ENCODE measurements at places on chromosomes 16 and 17. TPM values are rescaled to one million over a fixed set of nuclear protein-coding genes. Genes with fewer than 3 reads are reported as not detected.
A peak's percentile ranks its signal among the peaks of the same experiment; 100 is the strongest.

DNA sequence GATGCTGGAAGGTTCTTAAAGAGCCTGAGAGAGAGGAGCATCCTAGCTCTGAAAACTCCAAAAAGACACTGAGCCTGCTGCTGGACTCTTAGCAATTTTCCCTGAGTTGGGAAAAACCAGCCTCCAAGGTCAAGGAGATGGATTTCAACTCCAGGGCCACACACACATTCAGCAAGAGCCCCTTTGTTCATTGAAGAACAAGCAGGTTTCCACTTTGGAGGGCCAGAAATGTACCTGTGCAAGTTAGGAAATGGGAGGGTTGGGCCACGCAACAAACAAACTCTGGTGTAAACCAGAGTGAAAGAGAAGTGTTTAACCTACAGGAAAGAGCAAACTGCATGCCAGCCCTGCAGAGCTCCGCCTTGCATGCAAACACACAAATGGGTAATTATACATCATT is 264.8 kb upstream of the RPL38 start:
- DNase-seq: no peak

DNA sequence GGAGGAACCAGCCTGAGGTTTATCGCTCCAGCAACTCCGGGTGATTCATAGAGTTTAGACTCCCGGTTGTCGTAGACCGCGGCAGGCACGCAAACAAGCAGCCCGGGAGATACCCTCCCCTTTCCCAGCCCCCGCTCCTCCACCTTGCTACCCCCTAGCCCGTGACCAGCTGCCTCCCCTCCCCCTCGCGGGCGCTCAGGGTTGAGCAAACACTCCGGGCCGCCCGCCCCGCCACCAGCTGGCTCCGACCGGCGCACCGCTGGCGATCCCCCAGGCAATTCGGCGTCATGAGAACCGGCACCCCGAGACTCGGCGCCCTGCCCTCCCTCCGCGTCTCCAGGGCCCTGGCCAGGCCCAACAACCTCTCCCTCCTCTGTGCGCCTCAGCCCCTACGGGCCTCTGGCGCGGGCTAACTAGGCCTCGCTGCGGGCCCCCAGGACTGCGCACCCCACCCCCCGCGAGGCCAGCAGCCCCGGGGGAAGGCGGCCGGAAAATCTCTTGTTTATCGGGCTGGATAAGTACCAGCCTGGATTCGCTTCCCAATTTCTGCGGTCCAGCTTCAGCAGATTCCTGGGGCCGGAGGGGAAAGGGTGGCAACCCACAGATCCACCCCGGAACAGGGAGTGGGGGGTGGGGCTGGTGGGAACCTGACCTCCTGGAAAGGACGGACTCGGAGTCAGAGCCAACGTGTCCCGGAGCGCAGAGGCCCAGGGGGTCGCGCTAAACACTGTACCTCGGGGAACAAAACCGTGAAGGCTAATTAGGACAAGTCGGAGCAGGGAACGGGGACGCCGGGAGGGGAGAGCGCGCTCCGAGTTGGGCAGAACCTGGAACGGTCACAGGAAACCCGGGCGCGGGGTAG is 951 bp upstream of the GPRC5C start:
- DNase-seq: peak; percentile 89

DNA sequence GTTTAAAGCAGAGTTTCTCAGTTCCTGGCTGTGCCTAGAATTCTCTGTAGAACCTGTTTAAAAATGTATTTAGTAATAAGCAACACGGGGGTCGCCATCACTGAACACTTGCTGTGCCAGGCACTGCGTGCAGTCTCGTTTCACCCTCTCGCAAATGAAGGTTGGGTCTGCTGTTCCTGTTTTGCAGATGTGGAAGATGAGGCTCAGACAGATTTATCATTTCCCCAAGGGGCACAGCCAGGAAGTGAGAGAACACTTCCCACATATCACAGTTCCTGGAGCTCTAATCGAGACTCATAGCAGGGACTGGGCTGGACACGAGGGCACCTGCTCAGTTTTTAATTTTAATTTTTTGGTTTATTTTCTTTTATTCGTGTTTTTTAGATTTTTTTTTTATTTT is 122.7 kb downstream of the ABCC6 start:
- no peak for DNase-seq

DNA sequence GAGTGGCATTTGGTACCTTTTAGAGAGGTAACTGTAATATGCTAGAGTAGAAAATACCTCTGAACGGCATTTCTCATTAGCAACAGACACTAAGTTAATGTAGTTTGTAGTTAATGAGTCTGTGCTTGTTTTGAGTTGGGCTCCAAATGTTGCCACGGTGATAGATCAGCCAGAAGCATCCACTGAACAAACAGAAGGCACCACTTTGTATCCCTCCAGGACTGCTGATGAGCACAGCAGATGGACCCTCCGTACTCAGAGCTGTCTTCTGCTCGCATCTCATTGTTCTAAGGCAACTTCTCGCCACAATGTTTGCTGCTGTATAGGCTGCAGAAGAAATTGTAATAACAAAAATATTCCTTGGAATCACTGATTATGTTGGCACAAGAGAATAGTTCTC is 56.1 kb downstream of the TNRC6C start:
- DNase-seq: no peak

The PCYT2 gene
- total RNA-seq: 23.5 TPM

DNA sequence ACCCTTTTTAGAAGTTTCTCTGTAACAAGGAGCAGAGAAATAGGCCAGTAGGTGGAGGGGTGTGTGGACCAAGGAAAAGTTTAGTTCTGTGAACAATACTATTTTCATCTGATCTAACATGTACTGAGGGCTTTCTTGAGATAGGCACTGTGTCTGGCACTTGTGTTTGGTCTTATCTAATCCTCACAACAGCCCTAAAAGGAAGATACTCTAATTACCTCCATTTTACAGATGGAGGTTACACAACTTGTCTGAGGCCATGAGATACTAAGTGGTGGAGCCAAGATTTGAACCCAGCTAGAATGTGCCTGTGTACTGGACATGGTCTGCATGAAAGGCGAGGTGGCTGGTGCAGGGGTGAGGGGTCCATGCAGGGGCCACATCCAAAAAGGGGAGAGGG is 4.5 kb downstream of the TNFSF12 start:
- DNase-seq: no peak

DNA sequence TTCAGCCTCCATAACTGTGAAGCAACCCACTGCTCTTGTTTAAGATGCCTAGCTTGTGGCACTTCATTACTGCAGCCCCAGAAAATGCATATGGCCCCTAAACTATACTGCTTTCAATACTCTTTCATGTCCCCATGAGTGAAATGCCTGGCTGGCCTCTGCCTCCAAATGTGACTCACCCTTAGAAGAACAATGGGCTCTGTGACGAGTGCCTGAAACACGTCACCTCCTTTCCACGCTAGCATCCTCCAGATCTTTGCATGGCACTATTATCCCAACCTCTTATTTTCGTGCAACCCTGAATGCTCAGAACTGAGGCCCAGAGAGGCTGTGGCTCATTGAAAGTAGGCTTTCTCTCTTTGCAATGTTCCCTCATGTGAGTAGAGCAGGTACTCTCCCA is 233.1 kb downstream of the CBLN1 start:
- peak; percentile 3 for DNase-seq

DNA sequence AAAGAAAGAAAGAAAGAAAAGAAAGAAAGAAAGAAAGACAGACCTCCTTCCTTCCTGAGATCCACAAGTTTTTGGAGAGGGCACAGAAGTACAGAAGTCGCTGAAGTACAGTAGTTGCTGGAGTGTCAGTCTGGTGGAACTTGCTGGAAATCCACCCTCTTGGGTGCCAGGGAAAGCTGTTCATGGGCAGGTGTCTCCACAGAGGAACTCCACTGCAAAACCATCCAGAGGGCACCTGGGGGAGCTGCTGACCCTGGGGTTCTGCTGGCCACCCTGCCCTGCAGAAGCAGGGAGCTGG is 3.5 kb upstream of the PRR14 start:
- DNase-seq: no peak

The C16orf74 gene
- 19.7 TPM for total RNA-seq

DNA sequence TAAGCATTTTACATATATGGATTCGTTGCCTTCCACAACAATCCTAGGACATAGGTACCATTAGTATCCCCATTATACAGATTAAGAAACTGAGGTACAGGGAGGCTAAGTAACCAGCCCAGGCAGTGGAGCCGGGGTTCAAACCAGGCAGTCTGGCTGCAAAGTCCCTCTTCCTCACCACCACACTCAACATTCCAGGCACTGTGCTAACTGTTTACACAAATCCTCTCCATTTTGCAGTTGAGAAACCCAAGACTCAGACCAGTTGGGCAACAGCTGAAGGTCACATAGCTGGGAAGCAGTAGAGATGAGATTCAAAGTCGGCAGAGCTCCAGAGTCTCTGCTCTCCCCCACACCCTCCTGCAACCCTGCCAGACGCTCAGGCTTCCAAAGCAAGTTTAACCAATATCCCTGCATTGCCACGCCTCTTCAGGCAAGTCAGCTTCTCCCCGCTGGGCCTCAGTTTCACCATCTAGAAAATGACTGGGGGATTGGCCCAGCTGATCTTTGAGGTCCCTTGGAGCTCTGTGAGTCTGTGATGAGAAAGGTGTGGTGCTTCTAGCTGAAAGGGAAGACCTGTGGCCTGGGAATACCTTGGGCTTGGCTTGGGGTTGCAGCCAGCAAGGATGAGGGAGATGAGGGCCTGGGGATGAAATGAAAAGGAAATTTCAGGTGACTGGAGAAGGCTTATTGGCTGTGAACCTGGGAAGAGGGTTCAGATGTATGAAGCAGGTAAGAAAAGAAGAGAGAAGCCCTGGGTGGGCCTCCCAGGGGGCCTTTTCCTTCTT is 14.0 kb downstream of the CCR7 start:
- no peak for DNase-seq

DNA sequence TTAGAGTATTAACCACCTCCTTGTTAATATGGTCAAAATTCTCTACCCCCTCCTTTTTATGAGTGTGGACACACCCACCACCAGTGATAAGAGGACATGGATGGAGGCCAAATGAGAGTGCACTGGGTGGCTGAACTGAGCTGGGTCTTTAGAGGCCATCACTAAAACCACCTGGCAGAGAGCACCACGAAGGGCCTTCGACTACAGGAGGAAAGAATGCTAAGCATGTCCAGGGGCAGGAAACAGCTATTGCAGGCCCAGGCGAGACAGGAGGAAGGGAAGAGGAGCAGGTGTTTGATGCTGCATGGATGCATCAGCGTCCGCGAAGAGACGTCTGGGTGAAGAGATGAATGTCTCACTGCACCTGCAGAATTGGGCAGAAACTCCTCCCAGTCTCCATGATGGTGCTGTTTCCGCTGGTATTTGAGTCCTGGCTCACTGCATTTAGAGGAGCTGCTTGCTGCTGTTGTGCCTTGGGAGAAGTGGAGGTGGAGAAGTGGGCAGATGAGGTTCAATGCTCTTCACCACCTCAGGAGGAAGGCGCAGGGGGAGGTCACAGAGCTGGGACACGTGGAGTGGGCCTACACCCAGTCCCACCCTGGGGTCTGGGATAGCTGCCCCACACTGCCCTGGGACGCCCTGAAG is 33.2 kb downstream of the SPHK1 start:
- DNase-seq: no peak

GRCh38 chr17:40821536-40821935 is 878 bp downstream of the KRT10 start:
- DNase-seq: no peak

The ABCA9 gene
- total RNA-seq: 0.31 TPM

DNA sequence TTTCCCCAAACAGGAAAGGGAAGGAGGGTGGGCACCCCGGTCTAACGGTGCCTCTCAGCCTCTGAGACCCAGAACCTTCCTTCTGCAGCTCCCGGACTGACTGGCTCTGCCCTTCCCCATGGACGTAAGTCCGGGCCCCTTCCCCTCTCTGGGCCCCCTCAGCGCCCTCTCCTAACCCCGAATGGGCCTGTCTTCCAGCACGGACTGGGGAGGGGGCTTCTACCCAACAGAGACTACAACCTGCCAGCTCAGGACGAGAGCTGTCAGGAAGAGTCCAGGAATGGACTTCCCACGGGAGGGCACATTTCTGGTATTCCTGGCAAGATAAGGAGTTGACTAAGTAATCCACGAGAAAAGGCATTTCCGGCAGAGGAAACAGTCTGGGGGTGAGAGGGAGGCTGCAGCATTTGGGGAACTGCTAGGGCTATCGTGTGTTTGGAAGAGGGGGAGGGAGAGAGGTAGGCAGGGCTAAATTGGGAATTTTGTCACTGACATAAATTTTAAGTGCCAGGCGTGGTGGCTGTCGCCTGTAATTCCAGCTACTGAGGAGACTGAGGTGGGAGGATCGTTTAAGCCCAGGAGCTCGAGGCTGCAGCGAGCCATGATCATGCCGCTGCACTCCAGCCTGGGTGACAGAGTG is 12.1 kb upstream of the ALDOA start:
- DNase-seq: peak; percentile 36

DNA sequence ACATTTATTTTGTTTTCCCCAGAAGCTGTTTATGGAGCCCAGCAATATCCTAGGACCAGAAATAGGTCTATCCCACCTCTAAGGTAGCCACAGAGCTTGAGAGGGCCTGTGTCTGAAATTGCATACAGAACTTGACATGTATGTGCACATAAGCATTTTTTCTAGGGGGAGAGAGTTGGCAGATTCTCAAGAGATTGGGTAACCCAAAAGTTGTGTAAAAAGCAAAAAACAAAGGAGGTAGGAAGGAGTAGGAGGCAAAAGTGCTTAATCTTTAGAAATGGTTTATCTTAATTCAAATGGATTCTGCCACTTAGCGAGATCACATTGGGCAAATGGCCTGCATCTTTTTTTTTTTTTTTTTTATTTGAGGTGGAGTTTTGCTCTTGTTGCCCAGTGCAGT is 3.5 kb downstream of the PLK1 start:
- DNase-seq: no peak

GRCh38 chr16:11635679-11636171 is 32.5 kb upstream of the SNN start:
- DNase-seq: no peak

DNA sequence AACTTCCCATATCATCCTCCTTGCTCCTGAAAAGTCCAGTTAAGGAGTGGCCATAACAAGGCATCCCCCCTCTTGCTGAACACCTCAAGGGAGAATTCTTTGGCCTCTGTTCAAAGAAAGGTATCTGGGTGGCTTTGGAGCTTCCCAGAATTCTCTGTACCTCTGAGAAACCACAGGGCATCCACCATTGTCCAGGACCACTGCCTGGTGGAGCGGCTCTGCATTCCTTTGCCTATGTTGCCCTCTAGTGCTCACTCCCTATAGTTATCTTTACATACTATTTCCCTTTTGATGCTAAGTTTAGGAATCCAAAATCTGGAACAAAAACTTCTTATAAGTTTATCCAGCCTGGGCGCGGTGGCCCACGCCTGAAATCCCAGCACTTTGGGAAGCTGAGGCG is 30.3 kb downstream of the CHD9NB start:
- peak; percentile 36 for DNase-seq

- no peak for DNase-seq
Observed at GRCh38 chr17:80694085-80694991, 149.7 kb downstream of the RPTOR start.

GRCh38 chr16:51172368-51172767 is 21.3 kb upstream of the SALL1 start:
- no peak for DNase-seq
